ENCODE measurements at places on chromosomes 5 and 9. TPM values are rescaled to one million over a fixed set of nuclear protein-coding genes. Genes with fewer than 3 reads are reported as not detected.

The ERP44 gene
- 21.4 TPM for total RNA-seq

The C9orf85 gene
- total RNA-seq = 18.5 TPM

The EPB41L4A gene
- 36.5 TPM for total RNA-seq

GRCh38 chr9:106066940-106067524, 372.7 kb downstream of the TMEM38B start:
- DNase-seq = no peak

DNA sequence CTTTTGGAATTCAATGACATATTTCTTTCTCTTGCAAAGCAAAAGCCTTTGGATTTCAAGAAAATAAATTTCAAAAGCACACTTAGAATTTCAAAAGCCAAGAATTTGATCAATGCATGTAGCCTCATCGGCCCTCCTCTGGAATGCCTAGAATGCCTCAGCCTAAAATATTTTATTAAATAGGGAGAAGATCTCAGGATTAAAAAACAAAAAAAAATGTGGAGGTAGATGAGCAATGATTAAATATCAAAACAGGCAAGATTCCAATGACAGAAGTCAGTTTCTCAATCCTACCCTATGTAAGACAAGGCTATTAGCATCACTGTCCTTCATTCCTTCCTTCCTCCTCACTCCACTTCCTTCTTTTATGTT, 169.0 kb downstream of the CDH6 start:
- DNase-seq = no peak
